ENCODE measurements at places on chromosomes 12 and 14.
A peak's percentile ranks its signal among the peaks of the same experiment; 100 is the strongest.

- DNase-seq, result no peak
Observed at GRCh38 chr12:11870041-11870451, 200.7 kb upstream of the BCL2L14 start.

- no peak for DNase-seq
Observed at GRCh38 chr12:98208816-98209215, 306.6 kb upstream of the TMPO start.

DNA sequence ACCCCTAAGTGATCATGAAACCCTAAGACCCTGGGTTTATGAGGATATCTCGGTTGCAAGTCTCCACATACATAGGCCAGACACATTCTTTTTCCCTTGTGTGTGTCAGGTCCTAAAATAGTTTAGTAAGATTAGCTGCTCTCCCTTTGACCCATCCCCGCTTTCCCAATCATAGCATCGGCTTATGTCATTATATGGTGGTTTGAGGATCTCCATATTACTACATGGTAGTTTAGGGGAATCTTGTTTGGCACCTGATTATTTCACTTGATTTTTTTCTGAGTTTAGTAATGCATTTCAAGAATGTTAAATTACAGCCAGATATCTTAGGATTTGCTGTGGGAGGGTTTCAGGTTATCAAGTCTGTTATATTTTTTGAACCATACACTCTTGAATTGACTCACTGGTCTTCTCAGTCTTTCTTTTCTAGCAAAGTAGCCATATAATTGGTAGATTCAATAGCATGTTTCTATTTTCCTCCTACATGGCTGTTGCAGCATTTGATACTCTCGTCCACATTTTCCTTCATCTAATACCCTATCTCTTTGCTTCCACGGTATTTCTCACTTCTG, 68.3 kb upstream of the TRHDE start:
- no peak for DNase-seq

- DNase-seq, result no peak
Observed at GRCh38 chr14:61515436-61516117, 179.7 kb upstream of the HIF1A start.

DNA sequence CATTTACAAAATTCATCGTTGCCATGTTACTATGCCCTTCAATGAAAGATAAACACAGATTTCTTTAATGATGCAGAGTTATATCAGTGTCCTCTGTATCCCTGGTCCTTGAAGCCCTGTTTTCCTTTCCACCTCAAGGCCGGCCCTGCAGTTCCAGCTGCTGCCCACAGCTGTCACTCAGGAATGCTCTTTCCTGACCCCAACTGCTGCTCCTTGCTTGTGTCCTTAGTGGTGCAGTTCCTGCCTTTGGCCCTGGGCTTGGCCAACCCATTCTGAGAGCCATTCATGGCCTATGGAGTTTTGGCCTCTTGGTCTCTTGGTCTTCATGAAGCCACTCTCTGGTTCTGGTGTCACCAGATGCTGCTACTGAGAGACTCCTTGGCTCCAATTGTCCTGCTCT, 93.1 kb downstream of the GAS2L3 start:
- DNase-seq, result no peak

GRCh38 chr12:2959505-2960389, 550 bp downstream of the TEAD4 start:
- peak; percentile 9 for DNase-seq

DNA sequence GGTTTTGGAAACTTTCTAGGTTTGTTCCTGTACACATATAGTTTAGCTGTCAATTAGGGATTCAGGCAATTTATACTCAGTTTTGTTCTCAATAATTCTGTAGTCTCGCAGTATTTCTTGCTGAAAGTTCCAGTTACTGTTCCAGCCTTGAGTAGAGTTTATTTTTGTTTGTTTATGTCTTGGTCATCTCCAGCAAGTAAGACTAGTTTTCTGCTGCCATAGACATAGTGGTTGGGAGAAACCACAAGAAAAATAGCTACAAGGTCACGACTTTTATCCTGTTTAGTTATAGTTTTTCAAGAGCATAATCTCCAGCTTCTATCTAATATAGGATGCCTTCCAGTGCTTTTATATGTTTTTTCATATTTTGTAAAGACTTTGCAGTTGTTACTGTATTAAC, 99.6 kb upstream of the FOXG1 start:
- DNase-seq, result no peak

Data from suppressor macrophage treated with lipopolysaccharide for 4 hours (primary cell).